ENCODE measurements at places on chromosomes 11 and 22.

GRCh38 chr22:22748297-22748743, 103.9 kb downstream of the GGTLC2 start:
- no peak for DNase-seq

DNA sequence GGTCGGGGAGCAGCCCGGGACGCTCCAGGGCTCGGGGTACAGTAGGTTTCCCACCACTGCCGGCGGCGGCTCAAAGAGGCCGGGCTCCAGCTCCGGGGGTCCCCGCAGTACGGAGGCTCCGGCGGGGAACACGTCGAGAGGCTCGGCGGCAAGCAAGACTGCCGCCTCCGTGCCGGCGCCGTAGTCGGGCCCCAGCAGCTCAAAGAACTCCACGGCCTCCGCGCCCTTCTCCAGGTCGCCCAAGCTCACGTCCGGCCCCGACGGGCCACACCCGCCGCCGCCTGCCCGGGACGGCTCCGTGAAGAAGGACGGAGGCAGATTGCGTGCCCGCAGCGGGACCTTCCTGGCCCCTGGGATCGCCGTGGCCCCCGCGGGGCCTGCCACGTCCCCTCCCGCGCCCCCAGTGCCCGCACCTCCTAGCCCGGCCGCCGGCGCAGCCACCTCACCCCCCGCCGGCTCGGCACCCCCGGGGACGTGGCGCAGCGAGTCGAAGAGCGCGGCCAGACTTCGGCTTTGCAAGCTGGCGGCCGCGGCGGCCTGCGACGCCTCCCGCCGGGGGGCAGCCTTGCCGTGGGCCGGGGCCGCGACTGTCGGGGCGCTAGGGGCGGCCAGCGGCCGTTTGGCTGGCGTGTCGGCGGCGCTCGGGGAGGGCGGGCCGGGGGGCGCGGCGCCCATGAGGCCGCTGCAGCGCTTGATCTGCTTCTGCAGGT, 775 bp downstream of the FAM181B start:
- DNase-seq: no peak

GRCh38 chr11:9470765-9471164, 10.0 kb downstream of the ZNF143 start:
- no peak for DNase-seq

GRCh38 chr22:30158277-30158676, 78.0 kb downstream of the HORMAD2 start:
- DNase-seq: no peak

DNA sequence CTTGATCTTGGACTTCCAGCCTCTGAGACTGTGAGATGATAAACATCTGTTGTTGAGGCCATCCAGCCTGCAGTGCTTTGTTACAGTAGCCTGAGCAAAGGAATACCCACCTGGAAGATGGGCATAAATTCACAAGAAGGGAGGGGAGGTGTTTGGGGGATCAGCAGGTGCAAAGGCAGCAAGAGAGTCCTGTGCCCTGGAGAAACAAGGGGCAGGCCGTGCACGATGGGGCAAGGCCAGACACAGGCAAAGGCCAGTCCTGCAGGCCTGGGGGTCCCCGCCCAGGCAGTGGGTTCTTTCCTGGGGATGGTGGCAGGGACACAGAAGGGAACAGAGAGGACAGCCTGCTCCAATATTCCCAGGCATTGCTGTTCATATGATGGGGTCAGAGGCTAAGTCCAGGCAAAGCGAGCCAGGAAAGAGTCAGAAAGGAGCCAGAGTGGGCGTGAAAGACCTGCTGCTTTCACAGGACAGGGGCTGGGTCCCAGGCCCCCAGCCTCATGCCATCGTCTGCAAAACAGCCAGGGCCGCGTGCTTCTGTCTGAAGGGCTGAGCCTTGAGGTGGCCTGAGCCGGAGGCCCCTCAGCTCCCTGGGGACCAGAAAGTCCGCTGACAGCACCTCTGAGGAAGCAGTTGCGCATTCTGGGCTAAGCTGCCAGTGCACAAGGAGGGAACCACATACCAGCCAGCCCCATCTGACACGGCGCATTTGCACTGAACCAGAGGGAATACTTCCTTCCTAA, 48.8 kb downstream of the MYEOV start:
- DNase-seq: no peak

- no peak for DNase-seq
Measured at GRCh38 chr11:117830674-117831351, 6.3 kb upstream of the FXYD2 start.

GRCh38 chr11:74877132-74877531, 71.8 kb downstream of the XRRA1 start:
- no peak for DNase-seq

GRCh38 chr11:84800755-84801346, 826.3 kb downstream of the DLG2 start:
- no peak for DNase-seq

GRCh38 chr11:128735935-128736605, 42.2 kb downstream of the FLI1 start:
- no peak for DNase-seq

DNA sequence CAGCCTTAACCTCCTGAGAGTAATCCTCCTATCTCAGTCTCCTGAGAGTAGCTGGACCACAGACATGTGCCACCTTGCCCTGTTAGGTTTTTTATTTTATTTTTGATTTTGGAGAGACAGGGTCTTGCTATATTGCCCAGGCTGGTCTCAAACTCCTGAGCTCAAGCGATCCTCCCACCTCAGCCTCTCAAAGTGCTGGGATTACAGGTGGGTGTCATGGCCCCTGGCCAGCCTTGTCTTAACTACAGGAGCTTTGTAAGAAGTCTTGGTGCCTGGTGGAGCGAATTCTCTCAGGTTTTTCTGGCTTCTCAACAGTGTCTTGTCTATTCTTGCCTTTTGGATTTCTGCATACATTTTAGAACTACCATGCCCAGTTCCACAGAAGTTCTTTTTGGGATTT, 546.4 kb downstream of the TBC1D22A start:
- DNase-seq: no peak

DNA sequence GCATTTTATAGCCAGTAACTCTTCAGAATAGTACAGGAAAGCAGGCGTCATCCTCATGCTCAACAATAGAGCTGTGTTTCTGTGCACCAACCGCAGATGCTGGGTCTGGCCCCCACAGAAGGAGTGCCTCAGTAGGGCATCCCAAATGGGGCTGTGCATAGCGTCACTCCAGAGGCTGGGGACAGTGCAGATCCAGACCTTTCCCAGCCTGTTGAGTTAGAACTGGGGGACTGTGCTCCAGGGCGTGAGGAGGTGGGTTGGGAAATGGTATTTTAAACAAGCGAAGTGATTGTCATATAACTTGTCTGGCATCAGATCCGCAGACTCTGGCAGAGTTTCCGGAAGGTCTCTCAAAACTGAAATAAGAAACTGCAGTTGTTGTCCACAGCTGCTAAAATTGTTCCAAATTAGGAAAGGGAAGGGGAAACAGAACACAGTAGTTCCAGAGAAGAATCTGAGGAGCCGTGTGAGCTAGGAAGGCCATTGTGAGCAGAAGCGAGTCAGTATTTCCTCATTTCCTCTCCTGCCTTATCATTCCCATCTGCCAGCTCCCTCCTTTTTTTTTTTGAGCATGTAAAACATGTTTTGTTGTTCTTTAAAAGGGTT, 52.2 kb downstream of the JAM3 start:
- DNase-seq: no peak

GRCh38 chr11:117601006-117601708, 195.9 kb downstream of the DSCAML1 start:
- DNase-seq: no peak

DNA sequence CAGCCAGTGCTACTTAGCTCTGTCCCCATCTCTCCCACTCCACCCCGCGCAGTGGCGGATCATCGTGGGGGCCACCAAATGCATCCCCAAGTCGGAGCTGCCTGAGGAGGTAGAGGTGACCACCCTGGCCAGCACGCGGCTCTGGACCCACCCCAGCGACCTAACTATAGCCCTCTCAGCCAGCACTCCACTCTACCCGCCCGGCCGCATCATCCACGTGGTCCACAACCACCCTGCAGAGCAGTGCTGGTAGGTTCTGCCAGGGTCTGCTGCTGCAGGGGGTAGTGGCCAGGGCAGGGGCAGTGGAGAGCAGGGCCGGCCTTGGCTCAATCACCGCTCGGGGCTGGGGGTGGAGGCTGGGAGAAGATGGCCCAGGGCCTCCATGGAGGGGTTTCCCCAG, 13.0 kb upstream of the MYRF start:
- no peak for DNase-seq

GRCh38 chr11:14417186-14417585, 58.2 kb upstream of the RRAS2 start:
- DNase-seq: no peak

- no peak for DNase-seq
Measured at GRCh38 chr22:45696227-45696626, 24.6 kb downstream of the ATXN10 start.

DNA sequence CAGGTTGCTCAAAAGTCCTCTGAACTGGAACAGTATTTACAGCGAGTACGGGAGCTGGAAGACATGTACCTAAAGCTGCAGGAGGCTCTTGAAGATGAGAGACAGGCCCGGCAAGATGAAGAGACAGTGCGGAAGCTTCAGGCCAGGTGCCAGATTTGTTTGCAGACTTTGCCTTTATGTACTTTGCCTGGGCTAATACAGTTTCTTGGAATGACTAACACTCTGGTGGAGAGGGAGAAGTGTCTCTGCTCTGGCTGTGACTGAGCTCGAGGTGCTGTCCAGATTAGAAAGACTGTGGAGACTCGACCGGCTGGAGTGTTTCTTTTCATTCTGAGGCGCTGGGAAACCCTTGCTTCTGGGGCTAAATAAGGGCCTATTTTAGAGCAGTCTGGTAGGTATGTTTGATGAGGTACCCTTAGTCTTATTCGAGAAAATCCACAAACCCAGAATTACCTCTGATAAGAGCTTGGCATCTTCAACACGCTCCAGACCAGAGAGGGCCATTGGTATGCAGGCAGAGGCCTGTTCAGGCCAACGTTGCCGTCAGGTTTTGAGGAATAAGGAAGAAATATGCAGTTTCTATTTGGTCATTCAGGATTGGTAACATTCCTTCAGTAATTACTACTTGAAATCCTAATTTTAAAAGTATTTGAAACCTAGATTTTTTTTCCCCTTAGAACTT, 76.5 kb downstream of the SWAP70 start:
- no peak for DNase-seq

GRCh38 chr22:46143491-46144147, 6.7 kb upstream of the PPARA start:
- DNase-seq: no peak

DNA sequence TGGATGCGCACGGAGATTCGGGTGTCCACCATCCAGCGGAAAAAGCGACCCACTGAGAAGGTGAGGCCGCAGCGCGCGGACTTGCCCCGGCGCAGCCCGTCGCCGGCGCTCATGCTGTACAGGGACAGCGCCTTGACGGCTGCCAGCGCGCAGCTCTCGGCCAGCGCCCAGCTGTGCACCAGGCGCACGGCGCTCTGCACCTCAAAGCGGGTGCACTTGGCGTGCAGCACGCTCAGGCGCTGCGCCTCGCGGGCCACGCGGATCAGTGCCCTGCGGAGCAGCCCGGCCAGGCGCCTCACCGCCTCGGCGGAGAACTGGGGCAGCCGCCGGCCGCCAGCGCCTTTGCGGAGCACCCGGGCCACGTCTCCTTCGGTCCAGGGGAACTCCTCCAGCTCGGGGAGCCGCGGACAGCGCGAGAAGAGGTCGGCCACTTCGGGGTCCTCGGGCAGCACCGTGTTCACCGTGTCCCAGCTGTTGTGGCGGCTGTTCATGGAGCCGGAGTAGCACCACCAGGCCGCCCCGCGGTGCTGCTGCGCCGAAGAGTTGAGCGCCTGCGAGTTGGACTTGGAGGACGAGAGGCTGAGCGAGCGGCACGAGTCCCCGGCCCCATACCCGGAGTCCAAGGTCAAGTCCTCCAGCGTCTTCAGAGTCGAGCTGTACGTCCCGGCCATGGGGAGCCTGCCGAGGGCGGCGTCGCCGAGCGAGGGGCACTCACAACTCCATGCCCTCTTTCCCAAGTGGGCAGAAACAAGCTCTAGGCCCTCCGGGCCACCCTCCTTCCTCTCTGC, 703 bp downstream of the ABTB2 start:
- DNase-seq: no peak

DNA sequence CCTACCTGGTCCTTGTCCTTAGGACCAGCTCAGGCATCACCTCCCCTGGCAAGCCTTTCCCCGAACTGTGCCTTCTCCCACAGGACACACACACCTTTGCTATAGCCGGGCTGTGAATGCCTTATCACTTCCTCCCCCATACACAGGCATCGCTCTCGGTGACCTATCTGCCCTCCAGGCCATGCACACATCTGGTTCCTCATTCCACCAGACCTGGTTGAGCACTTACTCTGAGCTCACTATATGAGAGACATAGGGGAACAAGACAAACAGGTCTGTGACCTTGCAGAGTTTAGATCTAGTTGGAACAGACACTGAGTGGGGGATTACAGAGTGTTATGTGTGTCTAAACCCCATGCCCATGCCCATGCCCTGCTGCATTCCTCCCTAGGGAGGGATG, 3.1 kb upstream of the BCR start:
- DNase-seq: no peak

GRCh38 chr11:126817096-126817495, 183.5 kb downstream of the KIRREL3 start:
- no peak for DNase-seq

- DNase-seq: no peak
Measured at GRCh38 chr22:47135338-47135737, 372.9 kb downstream of the TBC1D22A start.

GRCh38 chr22:39522567-39523300, 2.4 kb downstream of the ATF4 start:
- DNase-seq: no peak

DNA sequence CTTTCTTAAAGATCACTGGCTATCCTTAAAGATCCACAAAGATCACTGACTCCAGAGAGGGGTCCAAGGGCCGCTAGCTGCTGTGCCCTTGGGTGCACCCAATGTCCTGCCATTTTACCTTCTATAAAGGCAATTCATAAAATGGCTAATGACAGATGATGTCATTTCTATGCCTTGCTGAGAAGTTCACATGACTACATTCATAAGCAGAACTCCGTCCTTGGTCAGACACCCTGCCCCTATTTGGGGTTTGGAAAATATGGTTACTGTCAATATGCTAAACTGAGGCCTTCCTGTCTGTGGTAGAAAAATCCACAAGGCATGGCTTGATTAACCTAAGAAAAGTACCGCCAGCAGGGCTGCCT, 60.9 kb upstream of the BMAL1 start:
- DNase-seq: no peak

GRCh38 chr11:65595131-65595530, 469 bp downstream of the KCNK7 start:
- DNase-seq: no peak

- no peak for DNase-seq
Measured at GRCh38 chr11:86244063-86244521, 461 bp upstream of the EED start.
